ENCODE measurements at places on chromosomes 4 and X. TPM values are rescaled to one million over a fixed set of nuclear protein-coding genes. Genes with fewer than 3 reads are reported as not detected.

DNA sequence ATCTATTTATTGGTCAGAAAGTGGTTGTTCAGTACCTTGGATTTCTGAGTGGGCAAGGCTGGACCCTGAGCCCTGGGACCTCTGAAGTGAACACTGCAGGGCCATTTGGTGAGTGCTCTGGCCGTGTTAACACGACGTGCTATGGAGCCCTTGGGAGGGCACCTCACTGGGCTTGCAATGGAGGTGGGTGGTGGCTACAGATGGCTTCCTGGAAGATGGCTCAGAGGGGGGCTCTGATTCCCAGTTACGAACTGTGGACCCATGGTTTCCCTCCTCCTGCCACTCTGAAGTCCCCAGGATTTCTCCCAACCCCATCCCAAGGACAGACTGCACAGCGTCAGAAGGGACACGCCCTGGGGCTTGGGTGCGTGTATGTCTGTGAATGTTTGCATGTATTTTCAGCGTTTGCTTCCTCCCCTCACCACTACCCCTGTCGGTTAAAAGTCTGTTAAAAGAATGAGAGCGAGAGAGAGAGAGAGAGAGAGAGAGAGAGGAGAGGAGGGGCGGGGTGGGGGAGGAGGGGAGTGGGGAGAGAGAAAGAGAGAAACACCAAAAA is 3.7 kb upstream of the RHOH start:
- DNase-seq, result no peak

GRCh38 chr4:177484613-177485021 is 42.4 kb upstream of the AGA start:
- DNase-seq, result peak; percentile 88

DNA sequence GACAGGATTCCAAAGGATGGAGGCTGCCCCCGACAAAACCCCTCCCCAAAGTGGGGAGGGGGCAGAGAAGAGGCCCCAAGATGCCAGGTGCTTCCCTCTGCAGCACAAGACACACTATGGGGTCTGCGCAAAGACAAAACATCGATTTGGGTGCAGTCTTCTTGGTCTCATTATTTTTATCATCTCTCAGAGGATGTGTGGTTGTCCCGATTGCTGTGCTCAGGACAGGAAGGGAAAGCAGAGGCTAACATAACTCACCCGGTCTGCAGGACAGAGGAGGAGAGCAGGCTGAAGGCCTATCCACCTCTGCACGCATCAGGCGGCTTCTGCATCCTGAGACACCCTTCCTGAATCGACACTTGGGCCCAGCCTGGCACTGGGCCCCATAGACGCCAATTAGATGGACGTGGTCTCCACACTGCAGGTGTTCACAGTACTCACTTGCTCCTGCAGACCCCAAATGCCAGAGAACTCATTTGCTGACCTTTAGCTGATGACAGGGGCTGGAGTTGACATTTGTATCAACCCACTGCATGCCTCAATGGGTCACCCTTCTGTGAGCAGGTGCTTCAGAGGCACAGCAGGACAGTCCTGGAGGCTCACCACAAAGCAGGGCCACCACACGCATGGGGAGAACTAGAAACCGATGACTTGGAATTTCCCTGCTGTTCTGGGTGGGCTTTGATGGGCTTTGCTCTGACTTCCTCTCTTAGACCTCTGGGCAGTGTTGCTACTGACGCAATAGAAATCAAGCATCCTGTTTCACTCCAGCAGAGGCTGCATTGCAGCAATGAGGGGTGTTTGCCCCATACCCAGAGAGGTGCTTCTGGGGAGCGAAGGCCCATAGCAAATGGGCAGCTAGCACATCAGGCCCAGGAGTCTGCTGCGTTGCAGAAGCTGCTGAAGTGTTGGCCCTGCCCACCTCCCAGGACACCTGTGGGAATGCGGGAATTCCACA is 96.3 kb upstream of the ENPP6 start:
- no peak for DNase-seq

DNA sequence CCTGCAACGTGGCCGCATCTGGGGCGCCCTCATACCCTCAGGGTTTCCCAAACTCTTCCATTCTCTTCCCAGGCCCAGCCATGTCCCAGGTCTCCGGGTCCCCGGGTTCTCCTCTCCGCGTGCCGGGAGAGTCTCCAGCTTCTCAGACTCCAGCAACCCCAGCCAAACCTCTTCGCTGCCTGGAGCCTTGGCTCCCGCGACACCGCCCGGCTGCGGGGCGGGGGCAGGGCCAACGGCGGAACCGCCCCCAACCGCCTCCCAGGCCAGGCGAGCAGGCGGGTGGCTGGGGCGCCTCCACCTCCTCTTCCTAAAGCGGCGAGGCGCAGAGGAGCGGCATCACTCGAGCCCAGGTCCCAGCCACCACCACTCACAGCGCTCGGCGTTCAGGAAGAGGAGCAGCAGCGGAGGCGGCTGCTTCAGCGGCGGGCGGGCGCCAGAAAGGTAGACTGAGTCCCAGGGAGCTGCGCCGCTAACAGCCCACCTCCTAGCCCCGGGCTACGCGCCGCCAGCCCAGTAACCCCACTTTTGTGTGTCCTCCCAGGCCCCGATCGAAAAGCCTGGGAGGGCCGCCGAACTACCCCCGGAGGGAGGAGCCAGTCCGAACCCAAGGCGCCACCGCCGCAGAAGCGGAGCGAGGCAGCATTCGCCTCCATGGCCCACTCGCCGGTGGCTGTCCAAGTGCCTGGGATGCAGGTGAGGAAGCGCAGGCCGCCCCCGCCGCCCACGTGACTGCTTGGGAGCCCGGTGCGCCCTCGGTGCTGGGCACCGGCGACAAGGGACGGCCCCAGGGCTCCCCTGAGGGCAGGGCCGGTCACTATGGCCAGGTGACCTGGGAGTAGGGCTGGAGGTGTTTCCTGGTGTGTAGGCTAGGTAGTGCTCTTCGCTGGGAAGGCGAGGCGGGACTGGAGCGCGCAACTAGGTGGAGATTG is at the start of gene STK26:
Gene STK26, plus strand, starts transcription at position 336 of the 929 bp plus-strand sequence. Its CDS starts 316 bp downstream, at position 652.
- DNase-seq, result peak; percentile 10

DNA sequence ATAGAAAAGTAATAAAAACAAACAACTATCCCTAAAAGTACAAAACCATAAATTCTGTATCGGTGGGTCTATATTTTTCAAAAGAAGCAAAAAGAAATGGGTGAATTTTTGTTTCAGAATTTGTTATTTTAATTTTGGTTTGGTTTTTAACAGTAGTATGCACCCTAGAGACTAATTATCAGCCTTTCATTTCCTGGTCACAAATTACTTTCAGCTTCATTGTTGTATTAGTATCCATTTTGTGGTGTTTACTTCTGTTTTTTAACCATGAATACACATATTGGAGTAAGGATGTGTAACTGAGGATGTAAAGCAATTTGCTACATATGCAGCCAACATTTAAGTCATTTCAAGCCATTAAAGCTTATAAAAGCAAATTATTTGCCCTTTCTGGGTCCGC is 97.8 kb downstream of the LUZP4 start:
- no peak for DNase-seq

DNA sequence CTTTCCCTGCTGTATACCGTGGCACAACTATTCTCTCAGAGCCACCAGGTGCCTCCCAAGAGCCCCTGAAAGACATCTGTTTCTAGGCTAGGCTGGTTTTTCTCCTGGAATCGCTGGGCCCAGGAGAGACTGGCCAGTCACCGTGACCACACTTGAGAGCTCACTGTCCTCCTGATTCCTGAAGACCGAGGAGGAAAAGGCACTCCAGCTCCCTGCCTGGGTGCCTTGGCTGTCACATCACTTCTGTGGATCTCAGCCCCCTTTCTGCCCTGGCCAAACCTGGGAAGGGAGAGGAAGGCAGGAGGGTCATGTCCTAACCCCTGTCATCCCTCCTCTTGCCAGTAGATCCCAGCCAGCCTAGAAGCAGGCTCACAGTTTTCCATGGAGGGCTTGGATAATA is 54.7 kb upstream of the LAS1L start:
- no peak for DNase-seq

- DNase-seq, result peak; percentile 35
Measured at GRCh38 chr4:75821966-75822365, 80.3 kb downstream of the PPEF2 start.

DNA sequence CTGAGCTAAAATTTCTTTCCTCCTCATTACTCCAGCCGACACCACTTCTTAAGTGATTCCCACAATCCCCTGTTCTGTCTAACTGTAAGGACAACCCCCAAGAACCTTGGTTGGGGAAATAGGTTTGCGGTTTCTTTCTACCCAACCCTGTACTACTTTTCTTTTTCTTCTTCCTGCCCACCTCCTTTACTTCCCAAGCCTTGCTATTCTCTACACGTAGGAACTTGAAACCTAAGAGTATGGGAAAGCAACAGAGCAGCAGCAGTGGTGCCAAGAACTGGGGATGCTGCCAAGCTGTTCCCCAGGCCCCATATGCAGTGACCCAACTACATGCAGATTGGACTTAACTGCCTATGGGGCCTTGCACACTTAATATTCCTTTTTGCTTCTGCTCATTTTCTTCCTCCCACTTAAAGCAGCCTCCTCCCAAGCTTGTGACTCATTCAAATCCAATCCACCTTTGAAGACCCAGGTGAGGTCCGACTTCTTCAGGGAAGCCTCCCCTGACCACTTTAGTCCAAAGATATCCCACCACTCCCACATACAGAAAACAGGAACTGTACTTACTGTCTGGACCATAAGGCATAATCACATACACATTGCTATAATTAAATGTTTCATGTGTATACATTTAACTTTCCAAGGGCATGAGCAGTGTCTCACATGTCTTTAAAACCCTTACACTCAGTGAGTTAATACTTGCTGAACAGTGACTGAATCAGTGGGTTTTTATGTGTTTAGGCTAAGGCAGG is 1.7 kb downstream of the FAM120C start:
- DNase-seq, result peak; percentile 34

DNA sequence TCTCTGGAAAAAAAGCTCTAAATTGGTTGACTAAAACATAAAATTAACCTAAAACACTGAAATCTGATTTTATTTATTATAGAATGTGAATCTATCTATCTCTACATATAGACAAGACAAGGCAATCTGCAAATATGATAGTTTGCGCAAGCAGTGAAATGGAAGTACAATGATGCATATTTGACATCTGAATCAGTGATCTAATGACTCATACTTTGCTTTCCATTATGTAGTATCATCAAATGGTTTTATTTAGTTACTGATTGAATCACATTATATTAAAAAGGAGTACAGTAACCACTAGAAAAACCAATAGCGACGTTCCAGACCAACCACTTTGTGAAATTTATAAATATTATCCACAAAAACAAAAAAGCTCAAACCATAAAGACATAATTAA is 1969.3 kb downstream of the PCDH7 start:
- DNase-seq, result no peak

DNA sequence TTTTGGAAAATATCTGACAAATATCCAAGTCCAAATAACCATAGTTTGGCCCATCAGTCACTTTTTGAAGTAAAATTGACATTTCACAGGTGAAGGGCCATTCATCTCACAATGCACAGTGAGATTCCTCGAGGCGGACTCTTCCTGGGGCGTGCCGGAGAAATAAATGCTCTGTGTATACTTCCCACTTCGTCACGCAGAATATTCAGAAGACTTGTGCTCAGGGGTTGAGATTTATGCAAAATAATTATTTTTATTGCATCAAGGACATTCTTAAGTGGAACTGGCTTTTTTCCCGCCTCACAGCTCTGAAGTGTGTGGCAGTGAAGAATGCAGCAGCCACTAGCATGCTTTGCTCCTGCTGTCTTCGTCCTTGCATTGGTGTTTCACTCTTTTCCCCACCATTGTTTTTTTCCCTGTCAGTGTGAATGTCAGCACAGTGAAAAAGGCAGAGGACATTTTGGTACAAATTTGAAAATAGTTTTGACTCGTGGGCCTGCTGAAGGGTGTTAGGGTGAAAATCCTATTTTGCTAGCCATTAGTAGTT is 70.6 kb downstream of the FAM193A start:
- DNase-seq, result no peak

DNA sequence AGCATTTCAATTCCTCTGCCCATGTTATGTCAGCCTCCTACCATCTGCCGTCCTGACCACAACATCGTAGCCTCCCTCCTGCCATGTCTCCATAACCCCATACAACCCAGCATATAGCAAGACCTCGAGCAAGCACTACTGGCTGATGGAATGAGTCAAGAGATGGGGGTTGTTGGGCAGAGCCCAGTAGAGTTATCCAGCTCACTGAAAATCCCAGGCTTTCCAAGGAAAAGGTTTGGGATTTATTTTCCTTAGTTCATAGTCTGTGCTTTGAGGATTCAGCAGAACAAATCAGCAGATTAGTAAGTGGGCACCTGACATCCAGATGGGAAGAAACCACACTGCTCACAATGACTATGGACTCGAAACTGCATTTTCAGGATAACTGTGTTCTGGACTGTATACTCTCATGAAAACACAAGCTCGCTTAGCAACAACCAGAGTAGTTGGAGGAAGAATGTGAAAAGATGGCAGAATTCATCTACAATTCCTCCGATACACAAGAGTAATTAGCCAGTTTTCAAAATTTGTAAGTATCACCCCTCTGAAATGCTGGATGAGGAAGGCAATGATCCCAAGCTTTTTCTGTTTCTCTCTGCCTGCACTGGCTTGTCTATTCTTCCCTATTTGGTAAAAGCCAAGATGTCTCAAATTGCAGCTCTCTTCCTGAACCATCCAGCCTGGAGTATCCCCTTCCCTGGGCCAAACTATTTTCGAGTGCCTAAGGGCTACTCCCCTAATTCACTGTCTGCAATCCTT is 186.2 kb upstream of the TBL1X start:
- peak; percentile 4 for DNase-seq

DNA sequence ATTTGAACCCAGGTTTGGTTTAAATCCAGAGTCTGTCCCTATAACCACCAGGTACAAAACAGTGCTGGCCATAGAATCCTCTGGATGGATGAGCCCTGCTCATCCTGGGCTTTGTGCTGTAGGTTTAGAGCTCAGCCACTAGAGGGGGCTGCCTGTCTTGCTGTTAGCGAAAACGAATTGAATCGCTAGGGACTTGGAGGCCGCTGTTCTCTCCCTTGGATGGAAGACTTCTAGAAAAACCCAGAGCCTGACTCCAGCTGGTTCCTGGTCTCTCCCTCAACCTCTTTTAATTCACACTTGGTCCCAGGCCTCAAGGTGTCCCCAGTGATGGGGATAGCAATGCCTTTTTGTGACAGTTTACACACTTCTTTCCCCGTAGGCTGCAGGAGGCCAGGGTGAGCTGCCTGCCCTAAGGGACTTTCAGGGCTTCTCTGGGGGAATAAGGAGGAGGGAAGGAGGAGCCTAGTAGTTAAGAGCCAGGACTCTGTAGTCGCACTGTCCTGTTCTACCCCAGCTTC is 8.7 kb downstream of the RIPPLY1 start:
- peak; percentile 81 for DNase-seq

GRCh38 chr4:76055016-76055415 is 19.1 kb upstream of the CXCL11 start:
- no peak for DNase-seq

PITX2 gene
- 0.18 TPM for total RNA-seq

Measured in fibroblast of the aortic adventitia (primary cell).